ENCODE measurements at places on chromosomes 7 and 10.

DNA sequence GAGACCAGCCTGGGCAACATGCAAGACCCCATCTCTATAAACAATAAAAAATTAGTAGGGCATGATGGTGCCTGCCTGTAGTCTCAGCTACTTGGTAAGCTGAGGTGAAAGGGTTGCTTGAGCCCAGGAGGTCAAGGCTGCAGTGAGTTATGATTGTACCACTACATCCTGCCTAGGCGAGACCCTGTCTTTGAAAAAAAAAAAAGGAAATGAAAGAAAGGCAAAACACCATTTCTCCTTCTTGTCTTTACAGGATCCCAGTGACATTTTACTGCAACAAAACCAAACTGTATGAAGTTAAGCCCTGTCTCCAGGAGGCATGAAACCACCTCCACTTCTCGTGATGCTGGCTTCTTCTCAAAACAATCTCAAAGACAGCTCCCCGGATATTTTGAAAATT is 29.9 kb upstream of the PBLD start:
- DNase-seq = no peak

DNA sequence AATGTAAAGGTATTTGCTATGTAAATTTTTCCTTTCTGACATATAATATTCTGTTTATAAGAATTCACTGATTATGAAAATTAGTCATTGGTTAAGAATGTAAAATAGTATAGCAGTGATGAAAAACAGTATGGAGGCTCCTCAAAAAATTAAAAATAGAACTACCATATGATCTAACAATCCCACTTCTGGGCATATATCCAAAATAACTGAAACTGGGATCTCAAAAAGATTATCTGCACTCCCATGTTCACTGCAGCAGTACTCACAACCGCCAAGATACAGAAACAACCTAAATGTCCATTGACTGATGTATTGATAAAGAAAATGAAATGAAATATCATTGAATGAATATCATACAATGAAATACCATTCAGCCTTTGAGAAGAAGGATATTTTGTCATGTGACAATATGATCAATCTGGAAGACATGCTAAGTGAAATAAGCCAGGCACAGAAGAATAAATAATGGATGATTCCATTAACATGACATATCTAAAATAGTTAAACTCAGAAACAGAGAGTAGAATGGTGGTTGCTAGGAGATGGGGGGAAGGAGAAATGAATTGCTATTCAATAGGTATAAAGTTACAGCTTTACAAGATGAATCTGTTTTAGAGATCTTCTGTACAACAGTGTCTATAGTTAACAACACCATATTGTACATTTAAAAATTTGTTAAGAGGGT is 14.0 kb downstream of the C10orf88 start:
- no peak for DNase-seq

- no peak for DNase-seq
These were observed 634.8 kb downstream of the TYW1 start for GRCh38 chr7:67631476-67631875.

- DNase-seq = no peak
These were observed 1.8 kb downstream of the ADRA2A start for GRCh38 chr10:111078505-111079185.

- no peak for DNase-seq
These were observed 33.7 kb downstream of the CFAP58 start for GRCh38 chr10:104387130-104387888.

DNA sequence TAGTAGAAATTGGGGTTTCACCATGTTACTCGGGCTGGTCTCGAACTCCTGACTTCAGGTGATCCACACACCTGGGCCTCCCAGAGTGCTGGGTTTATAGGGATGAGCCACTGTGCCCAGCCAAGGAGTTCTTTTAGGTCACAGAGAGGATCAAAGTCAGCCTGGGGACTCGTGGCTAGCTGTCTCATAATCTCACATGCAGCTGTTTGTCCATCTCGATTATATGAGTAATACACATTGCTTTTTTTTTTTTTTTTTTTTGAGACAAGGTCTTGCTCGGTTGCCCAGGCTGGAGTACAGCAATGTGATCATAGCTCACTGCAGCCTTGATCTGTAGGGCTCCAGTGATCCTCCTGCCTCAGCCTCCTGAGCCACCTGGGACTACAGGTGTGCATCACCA is 2.2 kb downstream of the IFT22 start:
- DNase-seq = no peak

DNA sequence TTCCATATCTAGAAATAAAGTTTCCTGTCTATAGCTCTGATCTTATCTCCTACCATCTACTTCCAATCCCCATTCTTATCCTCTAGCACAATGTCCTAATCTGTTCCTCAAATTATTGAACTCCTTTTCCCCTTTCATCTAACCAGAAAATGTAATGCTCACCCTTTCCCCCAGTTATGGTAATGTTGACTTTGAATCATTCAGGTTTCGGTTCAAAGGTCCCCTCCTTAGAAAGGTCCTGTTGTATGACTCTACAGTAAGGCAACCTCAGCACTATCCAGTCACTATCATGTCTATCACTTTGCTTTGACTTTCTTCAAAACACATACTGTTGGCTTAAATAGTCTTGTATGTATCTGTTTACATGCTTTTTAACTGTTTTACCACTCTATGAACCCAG is 264.2 kb upstream of the PCDH15 start:
- DNase-seq = no peak

- no peak for DNase-seq
These were observed 68.4 kb downstream of the PARP12 start for GRCh38 chr7:139994356-139994755.

- DNase-seq = no peak
These were observed 11.3 kb downstream of the NOLC1 start for GRCh38 chr10:102163342-102163989.

- no peak for DNase-seq
These were observed 171.8 kb downstream of the EGFR start for GRCh38 chr7:55190511-55191160.

- DNase-seq = no peak
These were observed 27.4 kb upstream of the NDST2 start for GRCh38 chr10:73838827-73839226.

DNA sequence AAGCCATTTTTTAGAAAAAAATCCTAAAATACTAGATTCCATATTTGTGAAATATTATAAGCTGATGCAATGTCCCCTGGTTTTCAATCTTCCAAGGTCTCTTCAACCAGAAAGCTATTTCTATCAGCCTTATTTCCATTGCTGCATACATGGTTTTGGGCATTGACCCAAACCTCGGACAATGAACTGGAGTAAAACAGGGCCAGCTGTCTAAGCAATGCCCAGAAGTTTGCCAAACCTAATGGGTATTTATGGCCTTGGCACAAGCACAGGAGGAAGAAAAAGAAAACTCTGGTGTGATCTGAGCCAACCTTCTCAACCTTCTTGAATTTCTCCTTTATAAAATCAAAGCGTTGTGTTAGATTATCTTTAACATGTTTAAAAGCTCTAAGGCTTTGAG is 402.3 kb downstream of the DNAJB9 start:
- DNase-seq = no peak

- no peak for DNase-seq
These were observed 4.2 kb downstream of the C10orf67 start for GRCh38 chr10:23340354-23340753.

GRCh38 chr10:128440513-128441160 is 314.4 kb upstream of the MKI67 start:
- no peak for DNase-seq

DNA sequence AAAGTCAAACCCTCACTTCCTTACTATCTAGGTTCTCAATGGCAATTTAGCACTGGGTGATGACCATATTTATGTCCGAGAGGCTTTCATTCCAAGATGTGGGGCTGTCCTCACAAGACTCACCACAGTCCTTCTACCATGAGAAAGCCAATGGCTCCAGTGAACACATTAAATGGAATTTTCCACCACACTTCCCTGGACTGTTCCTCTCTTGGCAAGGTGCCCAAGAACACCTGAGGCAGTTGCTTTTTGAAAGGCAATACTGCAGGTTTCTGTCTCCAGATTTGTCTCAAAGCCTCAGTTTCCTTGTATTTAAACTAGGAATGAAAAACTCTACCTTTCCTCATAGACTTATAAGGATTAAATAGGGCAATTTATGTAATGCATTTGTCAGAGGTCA is 24.2 kb downstream of the AFAP1L2 start:
- DNase-seq = no peak

GRCh38 chr7:74174606-74175082 is 488 bp downstream of the EIF4H start:
- DNase-seq = peak; percentile 45

GRCh38 chr10:48554246-48554645 is 50.6 kb downstream of the ARHGAP22 start:
- DNase-seq = no peak

GRCh38 chr10:131419797-131420196 is 108.3 kb upstream of the TCERG1L start:
- DNase-seq = no peak

DNA sequence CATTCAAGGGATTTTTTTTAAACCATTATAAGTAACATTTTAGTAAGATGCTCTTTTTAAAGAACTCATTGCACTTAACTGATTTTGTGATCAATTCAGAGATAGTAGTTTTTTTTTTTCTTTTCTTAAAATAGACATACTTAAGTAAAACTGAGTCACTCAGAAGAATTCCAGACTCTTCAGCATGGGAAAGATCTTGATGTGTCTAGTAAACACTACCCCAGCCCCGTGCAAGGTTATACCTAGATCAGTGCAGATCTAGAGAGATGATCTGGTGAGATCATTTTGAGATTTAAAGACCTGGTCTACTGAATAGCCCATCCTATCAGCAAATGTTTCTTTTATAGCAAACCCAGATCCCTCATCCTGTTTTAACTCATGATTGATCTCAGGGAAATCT is 8.6 kb downstream of the ADRB1 start:
- DNase-seq = no peak

- DNase-seq = peak; percentile 1
These were observed 189.6 kb downstream of the DNAJC1 start for GRCh38 chr10:21813946-21814345.

DNA sequence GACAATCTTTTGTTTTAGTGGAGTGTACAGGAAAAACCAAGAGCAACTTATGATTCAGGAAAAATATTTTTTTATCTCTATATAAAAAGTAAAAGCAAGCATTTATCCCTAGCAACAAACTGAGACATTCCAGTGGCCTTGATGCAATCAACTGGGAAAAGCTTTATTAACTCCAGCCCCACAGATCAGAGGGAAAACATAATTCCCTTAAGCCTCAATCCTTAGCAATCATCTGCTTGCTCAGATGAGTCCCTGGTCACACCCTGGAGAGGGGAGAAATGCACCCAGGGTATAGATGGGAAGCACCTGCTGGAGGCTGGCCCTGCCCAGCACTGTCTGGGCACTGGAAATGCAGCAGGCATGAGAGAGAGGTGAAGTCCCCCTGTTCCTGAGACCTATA is 636.6 kb downstream of the TNS3 start:
- DNase-seq = no peak

GRCh38 chr10:29736366-29737073 is 101.7 kb upstream of the SVIL start:
- peak; percentile 23 for DNase-seq

- DNase-seq = no peak
These were observed 15.4 kb downstream of the COL13A1 start for GRCh38 chr10:69817078-69817581.

DNA sequence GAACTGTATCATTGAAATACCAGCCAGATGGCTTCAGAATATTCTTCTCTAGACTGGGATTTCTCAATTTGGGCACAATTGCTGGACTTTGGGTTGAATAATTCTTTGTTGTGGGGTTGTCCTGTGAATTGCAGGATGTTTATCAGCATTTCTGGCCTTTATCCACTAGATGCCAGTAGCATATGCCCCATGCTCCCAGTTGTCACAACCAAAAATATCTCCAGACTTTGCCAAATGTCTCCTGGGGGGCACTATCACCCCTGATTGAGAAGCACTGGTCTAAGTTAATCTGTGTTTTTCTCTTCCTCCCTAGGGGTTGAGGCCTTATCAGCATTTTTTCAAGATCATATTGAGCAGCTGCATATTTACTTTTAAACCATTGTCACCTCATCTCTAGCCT is 204.9 kb upstream of the SP8 start:
- no peak for DNase-seq

GRCh38 chr10:72893136-72893798 is at the start of gene OIT3:
Gene OIT3, plus strand, starts transcription at chr10:72893739. Its CDS starts 60 bp downstream, at chr10:72893799.
- no peak for DNase-seq

GRCh38 chr7:37916673-37917660 is at the start of gene SFRP4:
Gene SFRP4, minus strand, starts transcription at chr7:37916817. Its CDS starts 280 bp downstream, at chr7:37916537.
- no peak for DNase-seq

DNA sequence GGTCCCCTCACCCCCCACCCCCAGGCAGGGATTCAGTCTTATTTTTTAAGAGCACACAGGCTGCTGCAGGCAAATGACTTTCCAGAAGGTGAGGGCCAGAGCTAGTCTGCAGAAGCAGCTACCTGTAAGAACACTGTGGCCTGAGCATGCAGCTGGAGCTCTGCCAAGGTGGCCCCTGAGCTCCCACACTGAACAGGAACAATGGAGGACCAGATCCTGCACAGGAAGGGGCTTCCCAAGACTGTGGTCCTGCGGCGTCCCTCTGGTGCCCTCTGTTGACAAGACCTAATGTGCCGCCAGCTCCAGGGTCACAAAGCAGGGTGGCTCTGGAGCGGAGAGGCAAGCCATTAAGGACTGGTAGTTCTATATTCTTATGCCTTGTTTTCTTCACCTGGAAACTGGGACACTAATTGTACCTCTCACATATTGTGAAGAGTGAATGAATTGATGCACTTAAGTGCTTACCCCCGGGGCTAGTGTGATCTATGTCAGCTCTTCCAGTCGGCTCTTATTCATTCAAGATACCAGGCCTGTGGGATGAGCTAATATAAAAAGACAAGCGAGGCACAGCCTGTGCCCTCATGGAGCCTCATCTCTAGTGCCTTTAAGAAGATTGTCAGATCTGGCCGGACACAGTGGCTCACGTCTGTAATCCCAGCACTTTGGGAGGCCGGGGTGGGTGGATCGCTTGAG is 8.0 kb upstream of the BEND7 start:
- DNase-seq = no peak

DNA sequence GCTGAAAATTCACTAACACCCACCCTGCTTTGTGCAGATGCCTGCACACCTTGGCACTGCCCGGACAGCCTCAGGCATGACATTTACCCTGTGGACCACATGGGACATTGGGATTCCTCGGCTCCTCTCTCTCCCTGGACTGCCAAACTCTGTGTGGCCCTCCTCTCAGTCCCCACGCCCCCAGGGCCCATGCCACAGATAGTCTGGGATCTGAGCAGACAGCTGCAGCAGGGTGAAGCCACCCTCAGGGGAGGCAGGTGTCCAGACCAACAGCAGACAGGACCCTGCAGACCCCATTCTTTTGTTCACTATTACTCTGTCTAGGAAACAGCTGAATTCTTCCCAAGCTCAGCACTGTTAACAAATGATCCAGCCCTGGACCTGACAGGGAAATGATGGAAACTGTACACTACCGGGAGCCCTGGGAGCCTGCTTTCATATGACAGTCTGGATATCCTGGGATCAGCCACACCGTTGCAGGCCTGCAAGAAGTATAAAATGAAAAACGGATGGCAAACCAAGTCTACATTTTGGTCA is 83.4 kb downstream of the VOPP1 start:
- DNase-seq = no peak
